Activated naive CD4-positive, alpha-beta T cell (primary cell): ENCODE measurements at places on chromosomes 2 and 18.
A peak's percentile ranks its signal among the peaks of the same experiment; 100 is the strongest.

GRCh38 chr2:60858897-60859311 is 22.5 kb upstream of the REL start:
- DNase-seq: no peak

DNA sequence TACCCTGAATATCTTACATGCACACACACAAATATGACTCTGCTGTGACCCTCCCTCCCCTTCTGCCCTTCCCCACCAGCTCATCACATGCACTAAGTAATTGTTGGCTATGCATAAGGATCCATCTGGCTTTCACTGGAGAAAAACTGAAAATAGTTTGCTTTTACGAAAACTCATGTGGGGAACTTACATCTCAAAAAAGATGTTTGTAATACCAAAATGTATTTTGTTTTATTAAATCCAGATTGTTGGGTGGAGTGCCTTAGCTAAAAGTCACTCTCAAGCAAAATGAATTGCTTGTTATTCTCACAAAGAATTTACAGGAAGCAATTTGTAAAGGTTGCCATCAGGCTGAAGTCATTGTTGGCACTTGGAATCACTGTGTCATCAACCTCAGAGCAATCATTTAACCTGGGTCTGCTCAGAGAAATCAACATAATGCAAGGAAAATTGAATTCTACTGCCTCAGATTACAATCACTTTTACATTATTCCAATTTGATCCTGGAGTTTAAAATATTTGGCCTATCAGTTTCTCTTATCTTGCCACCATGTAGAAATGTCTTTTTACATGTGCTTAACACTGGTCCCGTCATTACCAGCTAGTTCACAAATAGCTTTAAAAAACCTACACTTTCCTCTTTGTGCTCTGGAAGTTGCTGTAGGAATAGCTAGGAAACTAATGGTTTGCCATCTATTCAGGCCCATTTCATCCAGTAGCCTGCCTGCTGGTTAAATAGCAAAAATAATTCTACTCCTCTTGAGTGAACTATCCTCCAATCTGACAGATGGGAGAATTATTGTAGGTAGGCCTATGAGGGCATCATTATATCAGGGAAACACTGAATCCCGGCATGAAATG is 90.3 kb upstream of the TMEM17 start:
- DNase-seq: no peak

GRCh38 chr2:179170901-179171300 is 93.7 kb downstream of the SESTD1 start:
- DNase-seq: no peak

- no peak for DNase-seq
Observed at GRCh38 chr2:233354971-233355574, 779 bp downstream of the DGKD start.

DNA sequence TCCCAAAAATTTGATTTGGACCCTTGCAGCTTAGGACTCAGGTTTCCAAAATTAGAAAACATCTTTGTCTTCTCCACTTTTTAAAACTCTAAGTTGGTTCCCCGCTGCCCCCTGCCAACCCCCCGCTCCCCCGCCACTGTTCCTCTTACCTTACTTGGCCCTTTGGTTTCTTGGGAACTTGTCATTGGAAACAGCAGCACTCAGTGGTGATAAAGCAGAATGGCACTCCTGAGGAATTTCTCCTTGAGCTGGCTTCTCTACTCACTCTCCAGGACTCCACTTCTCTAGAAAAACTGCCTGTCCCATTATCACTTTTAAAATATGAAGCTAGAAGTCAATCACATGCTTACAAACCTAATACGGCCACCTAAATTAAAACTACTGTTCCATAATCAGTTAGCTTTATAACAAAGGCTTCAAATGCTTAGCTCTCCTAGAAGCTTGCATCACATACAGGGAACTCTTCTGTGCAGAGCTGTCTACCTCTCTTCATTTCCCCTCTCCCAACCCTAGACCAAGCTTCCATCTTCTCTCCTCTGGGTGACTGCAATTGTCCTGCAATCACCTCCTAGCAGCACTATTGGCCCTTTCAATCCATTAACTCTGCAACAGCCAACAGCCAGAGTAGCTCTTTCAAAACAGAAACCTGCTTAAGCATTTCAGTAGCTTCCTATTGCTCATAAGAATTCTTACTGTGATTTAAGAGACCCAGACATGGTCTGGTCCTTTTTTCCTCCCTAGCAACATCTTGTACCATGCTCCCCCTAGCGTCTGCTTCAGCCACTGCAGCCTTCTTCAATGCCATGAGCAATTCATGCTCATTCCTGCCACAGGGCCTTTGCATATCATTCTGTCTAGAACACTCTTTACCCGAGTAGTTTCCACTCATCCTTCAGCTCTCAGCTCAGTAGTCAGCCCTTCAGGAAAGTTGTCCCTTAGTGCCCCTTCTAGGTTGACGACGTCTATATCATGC is 15.2 kb upstream of the PLEKHM3 start:
- peak; percentile 47 for DNase-seq

GRCh38 chr2:31204783-31205182 is 12.5 kb downstream of the CAPN14 start:
- DNase-seq: no peak

DNA sequence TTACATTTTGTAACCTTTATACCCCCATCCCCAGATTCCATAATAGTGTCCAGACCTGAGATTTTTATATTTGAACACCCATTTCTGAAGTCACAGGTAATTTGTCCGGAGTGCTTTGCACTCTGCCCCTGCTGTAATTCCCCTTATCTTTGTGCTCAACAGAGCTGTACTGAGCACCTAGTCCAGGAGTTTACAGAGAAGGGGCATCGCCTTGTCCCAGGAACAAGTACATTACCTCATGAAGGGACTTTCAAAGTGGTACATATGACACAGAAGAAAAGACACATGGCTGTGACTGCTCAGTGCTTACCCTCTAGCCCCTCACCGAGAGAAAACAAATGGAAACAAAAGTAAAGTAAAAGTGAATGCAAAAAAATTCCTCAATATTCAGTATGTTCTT is 373.5 kb downstream of the SOX11 start:
- no peak for DNase-seq

DNA sequence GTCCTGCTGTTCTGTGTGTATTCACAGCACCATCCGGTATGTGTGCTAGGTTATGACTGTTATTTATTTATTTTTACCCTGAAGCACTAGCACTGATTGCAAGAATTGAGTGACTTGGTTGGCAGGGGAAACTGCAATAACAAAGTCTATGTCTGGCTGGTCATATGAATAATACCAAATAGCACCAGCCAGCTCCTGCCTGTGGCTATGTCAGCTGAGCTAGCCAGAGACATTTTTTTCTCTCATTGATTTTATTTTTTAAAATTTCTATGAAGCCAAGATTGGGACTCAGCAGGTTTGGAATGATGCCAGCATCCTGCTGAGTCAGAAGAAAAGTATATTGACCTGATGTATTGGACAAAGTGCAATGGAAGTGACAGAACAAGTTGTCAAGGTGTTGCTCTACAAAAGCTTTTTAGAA is 188.5 kb upstream of the CDH2 start:
- DNase-seq: no peak

DNA sequence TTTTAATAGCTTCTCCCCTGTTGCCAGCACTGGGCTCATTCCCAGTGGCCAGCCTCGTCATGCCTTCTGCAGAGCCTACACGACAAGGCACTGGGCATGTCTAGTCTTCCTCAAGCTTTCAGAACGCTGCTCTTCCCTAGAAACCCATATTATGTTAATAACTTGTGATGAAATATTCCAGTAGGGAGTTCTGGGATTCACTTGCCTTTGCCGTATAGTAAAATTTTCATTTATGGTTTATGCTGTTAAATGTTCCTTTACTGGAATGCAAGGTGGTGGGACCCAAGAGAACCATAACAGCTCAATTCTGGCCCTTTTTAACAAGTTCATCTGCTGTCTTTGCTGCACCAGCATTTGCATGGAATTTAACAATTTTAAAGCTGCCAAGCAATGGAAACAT is 45.5 kb upstream of the SLC14A1 start:
- DNase-seq: no peak

DNA sequence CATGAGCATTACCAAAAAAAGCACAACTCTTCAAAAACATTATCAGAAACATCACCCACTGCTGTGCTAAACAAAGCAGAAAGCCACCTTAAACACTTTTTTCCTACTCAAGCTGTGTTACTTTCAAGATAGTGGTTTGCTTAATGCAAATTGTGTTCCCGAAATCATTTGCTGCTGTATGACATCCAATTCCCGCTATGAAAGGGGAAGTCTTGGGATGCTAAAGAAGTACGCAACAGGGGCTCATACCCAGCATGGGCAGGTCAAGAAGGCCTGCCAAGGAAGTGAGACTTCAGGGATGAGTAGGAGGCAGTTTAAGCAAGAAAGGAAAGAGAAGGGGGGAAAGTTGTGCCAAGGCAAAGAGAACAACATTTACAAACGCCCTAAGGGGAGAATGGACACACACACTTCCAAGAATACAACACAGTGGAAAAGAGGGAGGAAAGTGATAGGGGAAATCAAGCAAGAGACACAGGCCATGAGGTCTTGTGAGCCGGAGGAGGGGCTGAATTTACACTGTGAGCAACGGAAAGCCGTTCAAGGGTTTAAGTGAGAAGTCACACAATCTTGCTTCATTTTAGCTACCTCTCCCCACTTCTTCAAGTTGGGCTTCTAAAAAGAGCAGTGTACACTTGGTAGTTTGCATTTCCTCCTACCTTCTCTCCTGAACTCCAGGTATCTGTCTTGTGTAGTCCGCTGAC is 4.0 kb downstream of the PTPN2 start:
- DNase-seq: no peak
